ENCODE measurements at places on chromosomes 12 and 14. TPM values are rescaled to one million over a fixed set of nuclear protein-coding genes. Genes with fewer than 3 reads are reported as not detected.

The STRN3 gene
- 49.2 TPM for polyA plus RNA-seq

- DNase-seq = no peak
These were observed 21.9 kb upstream of the PTGR2 start for GRCh38 chr14:73829526-73830431.

DNA sequence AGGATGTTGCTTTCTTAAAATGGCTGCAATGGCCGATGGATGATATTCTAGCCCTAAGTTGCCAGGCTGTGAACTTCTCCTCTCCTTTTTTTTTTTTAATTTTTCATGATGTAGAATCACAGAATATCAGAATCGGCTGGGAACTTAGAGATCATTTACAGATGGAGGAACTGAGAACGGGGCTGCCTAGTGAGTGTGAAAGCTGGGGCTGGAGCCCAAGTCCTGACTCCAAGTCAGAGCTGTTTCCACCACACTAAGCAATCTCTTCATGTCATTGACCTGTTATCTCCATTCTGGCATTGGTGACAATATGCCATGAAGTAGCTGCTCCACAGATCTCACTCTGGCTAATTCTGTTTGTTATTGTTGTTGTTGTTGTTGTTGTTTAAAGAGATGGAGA is 121.7 kb downstream of the SLC38A1 start:
- DNase-seq = no peak

DNA sequence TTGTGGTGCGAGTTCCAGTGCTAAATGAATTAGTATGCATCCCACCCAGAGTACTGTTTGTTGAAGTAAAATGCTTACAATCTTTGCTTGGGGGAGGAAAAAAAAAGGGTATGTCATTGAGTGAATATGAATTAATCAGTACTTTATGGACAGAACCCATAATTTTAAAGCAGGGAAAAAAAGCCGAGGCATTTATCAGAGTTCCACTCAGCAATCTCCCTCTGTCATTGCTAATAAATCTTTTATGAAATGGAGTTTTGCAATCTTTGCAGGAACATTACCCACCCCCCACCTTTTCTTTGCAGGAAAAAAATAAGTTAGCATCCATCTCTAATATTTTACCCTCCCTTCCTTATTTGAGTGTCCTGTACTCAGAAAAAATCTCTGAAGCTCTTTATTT is 127.9 kb upstream of the TMPO start:
- no peak for DNase-seq

DNA sequence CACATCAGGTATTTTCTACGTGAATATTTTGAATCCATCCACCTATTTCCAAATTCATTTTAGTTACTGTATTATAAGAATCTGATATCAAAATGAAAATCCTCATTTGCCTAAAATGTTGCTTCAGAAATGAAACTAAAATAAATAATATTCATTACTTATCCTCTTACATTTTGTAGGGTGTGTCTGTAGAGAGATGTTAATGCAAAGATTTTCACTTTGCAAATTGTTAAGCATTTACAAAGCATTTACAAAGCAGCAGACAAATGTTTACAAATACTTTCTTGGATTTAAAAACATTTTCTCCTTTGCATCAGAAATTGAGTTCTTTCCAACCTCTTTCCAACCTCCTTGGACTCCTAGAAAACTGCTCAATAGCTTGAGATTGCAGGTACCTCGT is 360.0 kb upstream of the DCN start:
- no peak for DNase-seq

- no peak for DNase-seq
These were observed 172.8 kb downstream of the ETV6 start for GRCh38 chr12:11822081-11822834.

The KIF5A gene
- 5.2 TPM for polyA plus RNA-seq

DNA sequence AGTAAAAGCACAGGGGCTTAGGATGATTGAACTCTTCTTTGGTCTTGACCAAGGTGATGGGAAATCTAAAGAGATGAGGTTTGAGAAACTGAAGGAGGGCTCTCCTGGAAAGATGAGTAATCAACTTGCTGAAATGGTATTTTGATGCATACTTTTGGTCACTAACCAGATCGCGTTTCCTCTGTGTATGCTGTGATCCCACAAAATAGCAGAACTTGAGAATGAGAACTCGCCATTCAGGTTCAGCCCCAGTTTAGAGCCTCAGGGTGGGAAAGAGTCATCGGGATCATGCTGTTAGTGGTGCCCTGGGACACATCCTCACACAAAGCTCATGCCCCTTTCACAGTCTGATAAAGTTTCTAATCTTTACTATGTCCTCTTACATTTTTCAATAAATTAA is 488.8 kb downstream of the ETNK1 start:
- no peak for DNase-seq

The RNF212B gene
- 0.68 TPM for polyA plus RNA-seq

- no peak for DNase-seq
These were observed 18.3 kb upstream of the AMIGO2 start for GRCh38 chr12:47098099-47098498.

- DNase-seq = no peak
These were observed 707.8 kb downstream of the FLRT2 start for GRCh38 chr14:86237733-86238132.

The VDR gene
- 1.7 TPM for polyA plus RNA-seq

DNA sequence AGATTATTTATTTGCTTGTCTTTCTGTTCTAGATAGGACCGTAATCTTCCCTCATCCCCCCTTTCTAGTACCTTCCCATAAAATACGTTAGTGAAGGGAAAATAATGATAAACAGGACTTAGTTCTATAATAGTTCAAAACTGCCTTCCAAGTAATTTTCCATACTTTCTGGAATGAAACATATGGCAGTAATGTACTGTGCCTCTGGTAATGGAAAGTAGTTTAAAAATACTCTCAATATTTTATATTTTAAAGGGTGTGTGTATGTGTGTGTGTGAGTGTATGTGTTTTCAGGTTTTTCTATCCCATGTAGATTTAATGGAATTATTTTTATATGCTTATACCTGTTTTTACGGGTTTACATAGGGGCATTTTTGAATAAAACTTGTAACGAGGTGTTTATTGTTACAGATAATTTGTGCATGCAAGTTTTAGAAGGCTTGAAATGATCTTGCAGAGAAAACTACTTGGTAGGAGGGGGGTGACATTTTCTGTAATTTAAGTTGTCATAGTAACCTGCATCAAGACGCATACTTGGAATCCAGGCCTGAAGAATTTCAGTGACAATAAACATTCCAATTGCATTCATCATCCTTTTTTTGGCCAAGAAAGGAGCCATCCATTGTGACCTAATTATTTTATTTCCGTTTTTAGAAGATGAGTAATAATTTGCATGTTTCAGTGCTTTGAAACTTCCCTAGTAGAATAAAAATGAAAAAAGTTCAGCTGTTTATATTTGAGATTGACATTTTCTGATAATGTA is 38.9 kb downstream of the RASSF8 start:
- DNase-seq = no peak

The RHEBL1 gene
- 1.9 TPM for polyA plus RNA-seq

The BBOF1 gene
- 11.1 TPM for polyA plus RNA-seq

- no peak for DNase-seq
These were observed 16.1 kb upstream of the KRT80 start for GRCh38 chr12:52207895-52208294.

DNA sequence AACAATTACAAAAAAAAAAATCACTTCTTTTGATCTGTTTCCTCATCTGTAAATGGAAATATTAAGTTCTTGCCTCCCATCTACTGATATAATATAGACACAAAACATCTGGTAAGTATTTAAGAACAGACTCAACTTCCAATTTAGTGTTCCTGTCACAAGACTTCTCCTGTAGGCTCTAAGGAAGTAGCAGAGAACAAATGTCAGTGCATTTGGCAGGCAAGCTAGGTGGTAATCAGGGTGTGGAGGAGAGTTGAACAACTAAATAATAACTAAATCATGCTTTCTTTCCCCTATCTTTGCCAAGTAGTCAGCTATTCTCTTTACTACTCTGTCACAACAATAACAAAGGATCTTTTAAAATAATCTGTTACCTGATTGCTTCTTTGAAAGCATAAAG is 22.1 kb downstream of the BAZ1A start:
- no peak for DNase-seq

The SIRT4 gene
- polyA plus RNA-seq = 2.8 TPM

- DNase-seq = no peak
These were observed 188.2 kb downstream of the CACNA1C start for GRCh38 chr12:2240984-2241383.

The BMP4 gene
- polyA plus RNA-seq = 97.7 TPM

DNA sequence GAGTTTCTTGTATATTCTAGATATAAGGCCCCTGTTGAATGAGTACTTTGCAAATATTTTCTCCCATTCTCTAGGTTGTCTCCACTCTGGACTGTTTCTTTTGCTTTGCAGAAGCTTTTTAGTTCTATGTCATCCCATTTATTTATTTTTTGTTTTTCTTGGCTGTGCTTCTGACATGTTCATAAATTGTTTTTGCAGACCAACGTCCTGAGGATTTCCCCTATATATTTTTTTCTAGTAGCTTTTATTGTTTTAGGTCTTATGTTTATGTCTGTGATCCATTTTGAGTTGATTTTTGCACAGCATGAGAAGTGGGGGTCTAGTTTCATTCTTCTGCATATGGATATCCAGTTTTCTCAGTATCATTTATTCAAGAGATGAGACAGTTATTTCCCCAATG is 70.4 kb upstream of the BTG1 start:
- no peak for DNase-seq

GRCh38 chr12:34395056-34396005 is 373.0 kb downstream of the ALG10 start:
- peak; percentile 52 for DNase-seq

- no peak for DNase-seq
These were observed 203.1 kb downstream of the KIF21A start for GRCh38 chr12:39239490-39240486.

The PCK2 gene
- polyA plus RNA-seq = 18.9 TPM

GRCh38 chr12:50626026-50626425 is 121.2 kb downstream of the DIP2B start:
- no peak for DNase-seq

The ANG gene
- polyA plus RNA-seq = 8.1 TPM

The CCDC38 gene
- 0.60 TPM for polyA plus RNA-seq

DNA sequence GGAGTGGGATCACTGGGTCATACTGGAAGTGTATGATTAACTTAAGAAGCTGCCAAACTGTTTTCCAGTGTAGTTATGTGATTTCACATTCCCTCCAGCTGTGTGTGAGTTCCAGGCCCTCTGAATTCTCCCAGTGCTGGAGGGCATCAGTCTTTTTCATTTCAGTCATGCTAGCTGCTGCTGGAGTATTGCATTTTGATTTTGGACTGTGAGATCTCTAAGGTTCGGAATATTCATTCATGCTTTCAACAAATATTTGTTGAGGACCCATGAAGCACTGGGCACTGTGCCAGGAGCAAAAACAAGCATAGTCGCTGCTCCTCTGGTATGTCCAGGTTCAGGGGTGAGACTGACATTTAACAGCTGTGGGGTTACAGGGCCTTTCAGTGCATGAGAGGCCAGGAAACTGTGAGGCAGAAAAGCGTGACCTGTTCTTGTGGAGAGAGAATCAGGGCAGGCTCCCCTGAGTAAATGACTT is 133.2 kb downstream of the SCARB1 start:
- peak; percentile 85 for DNase-seq

GRCh38 chr14:47746986-47747385 is 71.6 kb upstream of the MDGA2 start:
- DNase-seq = no peak

- DNase-seq = no peak
These were observed 18.4 kb downstream of the ANO6 start for GRCh38 chr12:45234139-45234865.

DNA sequence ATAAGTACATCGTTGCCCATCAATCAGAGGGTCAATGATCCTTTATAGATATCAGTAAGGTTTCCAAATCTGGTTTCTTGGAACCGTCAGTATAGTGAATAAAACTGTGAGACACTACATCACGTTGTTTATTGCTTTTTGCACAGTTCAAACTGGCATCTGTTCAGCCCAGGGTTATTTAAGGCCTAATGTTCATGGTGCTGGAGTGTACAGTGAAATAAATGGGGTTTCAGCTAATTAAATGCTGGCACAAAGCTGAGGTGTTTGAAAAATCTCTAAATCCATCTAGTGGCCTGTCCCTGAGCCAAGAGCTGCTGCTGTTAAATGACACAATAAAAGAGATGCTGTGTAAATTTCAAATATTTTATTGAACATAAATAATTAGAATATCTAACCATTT is 69.9 kb downstream of the RPS29 start:
- no peak for DNase-seq

The HVCN1 gene
- polyA plus RNA-seq = 18.0 TPM

DNA sequence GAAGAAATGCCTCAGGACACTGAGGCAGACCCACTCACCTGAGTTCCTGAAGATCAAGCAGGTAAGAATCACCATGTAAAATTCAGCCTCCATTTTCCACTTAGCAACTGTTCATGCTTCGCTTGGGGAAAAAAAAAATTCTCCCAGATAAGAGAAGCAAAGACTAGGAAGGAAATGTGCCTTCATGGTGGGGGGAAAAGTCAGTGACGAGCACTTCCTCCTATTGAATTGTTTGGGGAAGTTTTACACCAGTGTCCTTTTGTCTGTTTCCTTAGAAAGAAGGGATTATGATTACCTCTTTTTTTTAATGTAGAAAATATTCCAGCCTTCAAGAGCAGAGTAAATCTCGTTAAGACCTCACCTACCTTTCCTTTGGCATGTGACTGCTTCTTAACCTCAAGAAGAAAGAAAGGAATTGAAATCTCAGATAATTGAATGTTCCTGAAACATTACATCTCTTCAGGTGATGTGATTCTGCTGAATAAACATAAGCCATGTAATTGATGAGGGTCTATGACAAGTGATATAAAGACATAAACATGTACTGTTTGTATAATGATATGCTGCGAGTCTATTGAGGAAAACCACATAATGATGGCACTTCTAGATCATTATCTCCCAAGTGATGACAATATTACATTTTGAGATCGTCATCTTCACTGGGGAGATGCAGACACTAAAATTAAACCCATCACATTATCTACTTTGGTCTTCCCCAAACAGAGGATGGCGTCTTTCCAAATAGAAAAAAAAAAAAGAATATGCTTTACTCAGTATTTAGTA is at the start of gene PTPRB:
TSS of gene PTPRB (minus strand) at position 127 of the 783 bp plus-strand sequence. CDS start at position 93, 34 bp downstream.
- DNase-seq = no peak

DNA sequence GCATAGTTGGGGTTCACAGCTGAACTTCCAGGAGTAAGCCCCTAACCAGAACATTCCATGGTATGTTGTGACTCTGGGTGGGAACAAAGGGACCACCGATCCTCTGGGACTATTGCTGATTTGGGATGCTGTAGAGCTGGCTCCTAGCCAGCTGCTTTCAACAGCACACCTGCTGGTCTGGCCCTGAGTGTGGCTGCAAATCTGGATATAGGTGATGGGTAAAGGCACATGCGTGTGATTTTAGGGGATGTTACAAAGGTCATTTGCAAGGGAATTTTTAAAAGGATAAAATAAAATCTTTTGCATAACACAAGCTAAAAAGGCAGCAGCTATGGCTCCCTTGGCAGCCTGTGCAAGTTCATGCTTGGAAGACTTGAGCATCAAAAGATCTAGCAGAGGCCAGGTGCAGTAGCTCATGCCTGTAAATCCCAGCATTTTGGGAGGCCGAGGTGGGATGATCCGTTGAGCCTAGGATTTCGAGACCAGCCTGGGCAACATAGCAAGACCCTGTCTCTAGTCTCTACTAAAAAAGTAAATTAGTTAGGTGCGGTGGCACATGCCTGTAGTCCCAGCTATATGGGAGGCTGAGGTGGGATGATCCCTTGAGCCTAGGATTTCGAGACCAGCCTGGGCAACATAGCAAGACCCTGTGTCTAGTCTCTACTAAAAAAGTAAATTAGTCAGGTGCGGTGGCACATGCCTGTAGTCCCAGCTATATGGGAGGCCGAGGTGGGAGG is 1.6 kb downstream of the ALDH2 start:
- no peak for DNase-seq

Data from left lung (tissue), 14 donors.